ENCODE measurements at places on chromosomes 2 and 18.

DNA sequence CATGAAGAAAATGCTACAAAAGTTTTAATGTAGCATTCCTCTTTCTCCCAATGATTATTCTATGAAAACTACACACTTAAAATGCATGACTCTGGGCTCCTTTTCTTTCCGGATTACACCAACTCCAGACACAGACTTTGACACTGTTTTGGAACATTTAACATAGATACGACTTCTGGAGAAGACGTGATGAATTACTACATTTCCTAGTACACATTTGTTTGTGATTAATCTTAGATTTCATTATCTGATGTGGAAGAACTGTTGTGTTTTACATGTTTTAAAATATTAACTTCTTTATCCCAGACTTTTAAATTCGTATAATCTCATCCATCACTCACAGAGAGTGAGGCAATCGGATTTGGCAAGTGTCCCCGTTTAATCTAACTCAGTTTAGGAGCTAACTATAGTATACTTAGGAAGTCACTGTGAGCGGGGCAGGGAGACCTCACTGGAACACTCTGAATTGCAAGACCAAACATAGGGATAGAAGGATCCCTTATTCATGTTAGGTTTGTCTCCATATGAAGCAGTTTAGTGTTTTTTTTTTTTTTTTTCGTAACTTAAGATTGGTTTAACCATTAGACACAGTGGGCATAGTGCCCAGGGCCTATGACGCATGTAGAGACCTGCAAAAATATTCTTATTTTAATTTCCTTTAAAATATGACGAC lies 66.7 kb downstream of the PDE1A start:
- DNase-seq = no peak

DNA sequence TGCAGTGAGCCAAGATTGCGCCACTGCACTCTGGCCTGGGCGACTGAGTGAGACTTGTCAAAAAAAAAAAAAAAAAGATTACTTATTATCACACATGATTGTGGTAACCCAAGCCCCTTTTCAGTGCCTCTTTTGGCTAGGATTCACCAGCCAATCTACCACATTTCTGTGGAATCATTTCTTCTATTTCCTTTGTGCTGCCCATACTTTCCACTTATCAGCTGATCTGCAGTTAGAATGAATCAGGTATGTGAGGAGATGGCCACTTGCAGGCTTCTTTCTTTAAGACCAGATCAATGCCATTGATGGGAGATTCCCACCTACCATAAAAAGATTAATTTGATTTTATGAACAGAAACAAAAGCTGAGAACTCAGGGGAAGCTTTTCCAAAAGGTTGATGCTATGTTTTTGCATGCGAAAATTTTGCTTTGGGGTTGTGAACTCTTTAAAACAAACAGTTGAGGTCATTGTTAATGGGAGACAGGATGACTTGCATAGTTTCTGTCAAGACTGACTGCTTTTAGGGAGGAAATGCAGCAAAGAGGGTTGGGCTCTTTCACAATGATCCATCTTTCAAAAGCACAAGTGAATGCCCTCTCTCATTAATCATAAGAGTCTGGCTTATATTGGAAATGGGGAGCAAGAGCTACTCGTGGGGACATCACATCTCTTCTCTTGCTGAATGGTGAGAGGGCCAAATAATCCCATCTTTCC lies 66.9 kb upstream of the CYP26B1 start:
- DNase-seq = no peak

- peak; percentile 92 for DNase-seq
Measured at GRCh38 chr18:59837586-59837985, 62.2 kb upstream of the PMAIP1 start.

GRCh38 chr18:50686409-50686808 lies 126.5 kb downstream of the MAPK4 start:
- no peak for DNase-seq

DNA sequence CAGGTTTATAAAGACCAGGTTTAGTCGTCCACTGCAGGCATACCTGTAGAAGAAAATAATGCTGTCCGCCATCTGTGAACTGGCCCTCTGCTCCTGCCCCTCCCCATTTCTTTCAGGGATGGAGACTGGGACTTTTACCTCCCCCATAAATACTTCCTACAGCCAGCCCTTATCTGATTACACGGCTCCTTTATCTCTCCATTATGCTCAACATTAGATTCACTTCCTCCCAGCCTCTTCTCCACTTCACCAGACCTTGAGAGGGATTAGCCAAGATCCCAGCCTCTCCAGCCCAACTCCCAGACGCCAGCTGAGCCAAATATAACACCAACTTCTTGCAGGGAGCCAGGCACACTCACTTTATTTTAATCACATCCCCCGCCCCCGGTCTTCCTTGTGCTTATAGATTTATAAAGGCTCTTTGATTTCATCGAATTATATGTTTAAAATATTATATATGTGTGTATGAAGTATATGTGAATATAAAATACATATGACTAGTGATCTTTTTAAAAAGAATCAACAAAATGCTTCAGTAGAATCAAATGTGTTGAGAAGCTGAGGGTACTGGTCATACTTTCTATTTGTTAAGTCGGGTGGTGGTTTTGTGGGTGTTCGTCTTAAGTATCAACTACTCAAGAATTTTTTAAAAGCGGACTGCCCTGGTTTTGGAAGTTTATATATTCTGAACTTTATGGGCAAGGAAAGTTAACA lies 81.0 kb downstream of the SPRED2 start:
- no peak for DNase-seq

DNA sequence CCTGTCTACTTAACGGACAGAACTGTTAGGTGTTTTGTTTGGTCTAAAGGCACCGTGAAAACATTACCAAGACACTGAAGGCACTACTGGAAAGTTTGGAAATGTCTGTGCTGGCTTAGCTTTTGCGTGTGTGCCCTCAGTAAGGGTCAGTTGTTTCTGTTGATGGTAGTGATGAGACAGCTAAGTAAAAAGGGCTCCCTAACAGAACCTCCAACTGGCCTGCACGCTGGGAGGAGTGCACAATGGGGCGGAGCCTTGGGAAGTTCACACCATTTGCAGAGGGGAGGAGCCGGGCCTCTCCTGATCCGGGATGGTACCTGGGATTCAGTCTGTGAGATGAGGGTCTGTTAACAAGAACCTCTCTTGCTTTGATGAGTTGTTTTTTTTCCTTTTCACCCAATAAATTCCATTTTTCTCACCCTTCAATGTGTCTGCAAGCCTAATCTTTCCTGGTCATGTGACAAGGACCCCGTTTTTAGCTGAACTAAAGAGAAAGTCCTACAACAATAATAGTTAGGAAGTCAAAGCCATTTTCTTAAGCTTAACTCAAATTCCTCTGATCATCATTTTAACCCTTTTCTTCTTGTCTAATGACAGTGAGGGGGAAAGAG lies 368.7 kb downstream of the PARD3B start:
- DNase-seq = no peak

GRCh38 chr2:134500211-134500935 lies 218.4 kb downstream of the TMEM163 start:
- no peak for DNase-seq

GRCh38 chr2:202014318-202014717 lies 19.3 kb upstream of the FZD7 start:
- DNase-seq = no peak

GRCh38 chr2:11543337-11544216 lies 9.7 kb downstream of the GREB1 start:
- DNase-seq = no peak

All from hematopoietic multipotent progenitor cell treated with erythropoietin and hydrocortisone succinate and interleukin-3 and kit ligand, for 6 days (in vitro differentiated cells).